NCI-H146 (cell line): ENCODE measurements at places on chromosomes 12 and 14.

DNA sequence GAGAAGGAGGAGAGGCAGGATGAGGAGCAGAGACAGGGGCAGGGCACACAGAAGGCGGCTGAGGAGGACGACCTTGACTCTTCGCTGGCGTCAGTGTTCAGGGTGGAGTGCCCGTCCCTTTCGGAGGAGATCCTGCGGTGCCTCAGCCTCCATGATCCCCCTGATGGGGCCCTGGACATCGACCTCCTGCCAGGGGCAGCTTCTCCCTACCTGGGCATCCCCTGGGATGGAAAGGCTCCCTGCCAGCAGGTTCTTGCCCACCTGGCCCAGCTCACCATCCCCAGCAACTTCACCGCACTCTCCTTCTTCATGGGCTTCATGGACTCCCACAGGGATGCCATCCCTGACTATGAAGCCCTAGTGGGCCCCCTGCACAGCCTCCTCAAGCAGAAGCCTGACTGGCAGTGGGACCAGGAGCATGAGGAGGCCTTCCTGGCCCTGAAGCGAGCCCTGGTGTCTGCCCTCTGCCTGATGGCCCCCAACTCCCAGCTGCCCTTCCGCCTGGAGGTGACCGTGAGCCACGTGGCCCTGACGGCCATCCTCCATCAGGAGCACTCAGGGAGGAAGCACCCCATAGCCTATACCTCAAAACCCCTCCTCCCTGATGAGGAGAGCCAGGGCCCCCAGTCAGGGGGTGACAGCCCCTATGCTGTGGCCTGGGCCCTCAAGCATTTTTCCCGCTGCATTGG is 14.6 kb downstream of the CBLN3 start:
- no peak for DNase-seq

DNA sequence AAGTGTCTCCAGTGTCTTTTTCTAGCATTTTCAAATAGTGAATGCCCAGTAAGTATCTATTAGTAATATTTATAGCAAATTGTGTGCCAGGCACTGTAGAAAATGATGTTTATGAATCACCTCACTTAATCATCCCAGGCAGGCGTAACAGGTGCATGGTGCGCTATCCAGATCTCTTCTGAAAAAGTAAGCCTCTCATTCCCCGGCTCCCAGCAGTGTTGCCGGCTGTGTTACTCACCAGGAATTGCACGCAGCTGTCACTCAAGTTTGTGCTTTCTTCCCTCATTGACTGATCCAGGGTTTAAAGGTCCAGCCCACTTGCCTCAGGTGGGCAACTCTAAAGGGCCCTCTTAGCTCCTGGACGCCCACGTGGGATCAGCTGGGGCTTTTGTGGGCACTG is 173.8 kb upstream of the RASSF8 start:
- DNase-seq, result no peak

- DNase-seq, result no peak
Measured at GRCh38 chr12:123089631-123090353, 61.1 kb downstream of the PITPNM2 start.

DNA sequence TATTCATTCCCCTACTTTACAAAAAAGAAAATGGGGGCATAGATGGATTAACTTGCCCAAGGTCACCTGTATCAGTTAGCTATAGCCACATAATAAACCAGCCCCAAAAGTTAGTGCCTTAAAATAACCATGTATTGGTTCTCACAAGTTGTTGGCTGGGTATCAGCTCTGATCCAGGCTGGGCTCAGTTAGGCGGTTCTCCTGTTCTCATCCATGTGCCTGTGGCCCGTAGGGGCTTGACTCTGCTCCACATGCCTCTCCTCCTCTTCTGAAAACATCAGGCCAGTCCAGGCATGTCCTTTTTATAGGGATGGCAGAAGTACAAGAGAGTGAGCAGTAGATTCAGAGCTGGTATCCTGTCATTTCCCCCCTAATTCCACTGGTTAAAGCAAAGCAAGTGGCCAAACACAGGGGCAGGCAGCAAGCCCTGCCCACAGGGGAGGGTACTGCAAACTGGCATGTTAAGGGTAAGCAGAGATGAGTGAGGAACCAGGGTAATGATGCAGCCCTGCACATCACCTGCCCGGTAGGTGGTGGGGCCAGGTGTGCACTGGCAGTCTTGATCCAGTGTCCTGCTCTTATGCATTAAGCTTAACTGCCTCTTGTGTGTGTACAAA is 47.9 kb upstream of the TUNAR start:
- no peak for DNase-seq

GRCh38 chr14:49640540-49641417 is 5.7 kb upstream of the DNAAF2 start:
- DNase-seq, result no peak

- DNase-seq, result no peak
Measured at GRCh38 chr12:114401328-114402083, 4.4 kb downstream of the TBX5 start.

GRCh38 chr14:57168138-57168679 is 100.5 kb downstream of the EXOC5 start:
- no peak for DNase-seq

DNA sequence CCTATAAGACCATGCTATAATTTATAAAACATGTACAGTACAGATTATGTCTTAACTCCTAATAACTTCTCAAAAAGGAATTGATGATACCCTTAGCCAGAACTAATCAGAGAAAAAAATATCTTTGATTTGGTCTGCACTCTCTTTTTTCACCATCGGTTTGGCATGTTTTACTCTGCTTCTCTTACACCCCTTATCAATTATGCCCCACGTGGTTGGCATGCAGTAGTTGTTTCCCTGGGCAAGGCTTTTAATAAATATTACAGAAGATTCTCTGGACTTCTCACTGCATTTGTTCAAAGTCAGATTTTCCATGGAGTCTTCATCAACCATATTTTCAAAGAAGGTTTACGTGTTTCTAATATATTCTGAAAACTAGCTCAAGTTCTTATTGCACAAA is 167.4 kb upstream of the LRIG3 start:
- no peak for DNase-seq

DNA sequence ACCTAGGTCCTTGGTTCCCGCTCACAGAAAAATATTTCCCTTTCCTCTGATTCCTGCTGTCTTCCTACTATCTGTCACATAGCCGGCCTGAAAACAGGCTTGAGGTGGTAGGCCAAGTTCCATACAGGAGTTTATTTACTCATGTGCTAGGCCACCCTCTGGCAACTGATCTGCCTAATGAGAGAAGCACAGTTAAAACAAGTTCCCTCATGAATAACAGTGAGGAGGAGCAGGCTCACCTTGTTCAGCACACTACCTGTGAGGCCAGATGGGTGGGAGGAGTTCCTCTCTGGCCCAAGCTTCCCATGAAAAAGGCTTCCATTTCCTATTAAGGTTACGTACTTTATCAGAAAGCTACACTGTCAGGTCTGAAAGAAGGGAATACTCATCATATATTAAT is 206.0 kb downstream of the MYRFL start:
- DNase-seq, result no peak

- DNase-seq, result no peak
Measured at GRCh38 chr14:102026934-102027333, 59.9 kb downstream of the HSP90AA1 start.

GRCh38 chr14:55382483-55382882 is 29.1 kb downstream of the ATG14 start:
- DNase-seq, result no peak

DNA sequence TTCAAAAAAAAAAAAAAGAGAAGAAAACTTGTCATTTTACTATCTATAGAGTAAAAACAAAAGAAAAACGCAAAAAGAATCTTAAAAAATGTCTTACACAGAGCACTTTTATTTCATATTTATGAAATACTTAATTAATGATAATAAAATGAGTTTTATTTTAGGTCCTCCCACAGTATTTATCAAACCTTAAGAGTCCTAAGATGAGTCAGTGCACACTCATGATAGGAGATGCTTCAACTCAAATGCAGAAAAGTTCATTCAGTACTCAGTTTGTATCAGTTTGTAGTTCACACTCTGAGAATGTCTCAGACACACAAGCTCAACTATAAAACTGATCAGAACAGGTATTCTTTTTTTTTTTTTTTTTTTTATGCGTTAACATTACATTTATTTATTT is 41.7 kb downstream of the TRIM9 start:
- DNase-seq, result no peak

GRCh38 chr12:15782667-15783066 is 6.5 kb downstream of the EPS8 start:
- no peak for DNase-seq

DNA sequence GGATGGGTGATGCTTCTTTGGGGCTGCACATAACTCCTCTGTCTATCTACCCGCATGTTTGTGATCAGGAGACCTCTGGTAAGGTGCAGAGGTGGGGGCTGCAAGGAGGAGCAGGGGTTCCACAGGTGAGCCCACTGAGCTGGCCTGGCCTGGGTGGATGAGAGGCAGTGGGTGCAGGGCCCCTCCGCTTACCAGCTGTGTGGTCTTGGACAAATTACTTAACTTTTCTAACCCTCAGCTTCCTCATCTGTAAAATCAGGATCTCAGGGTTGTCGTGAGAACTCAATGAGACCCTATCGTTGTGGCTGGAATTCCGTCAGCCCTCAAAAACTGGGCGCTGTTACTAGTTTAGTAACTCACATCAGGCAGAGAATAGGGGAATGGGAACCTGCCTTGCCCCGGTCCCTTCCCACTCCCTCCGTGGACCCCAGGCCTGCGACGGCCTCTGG is 7.5 kb downstream of the PTPN6 start:
- no peak for DNase-seq

GRCh38 chr12:3055026-3055703 is 22.0 kb upstream of the TSPAN9 start:
- no peak for DNase-seq

DNA sequence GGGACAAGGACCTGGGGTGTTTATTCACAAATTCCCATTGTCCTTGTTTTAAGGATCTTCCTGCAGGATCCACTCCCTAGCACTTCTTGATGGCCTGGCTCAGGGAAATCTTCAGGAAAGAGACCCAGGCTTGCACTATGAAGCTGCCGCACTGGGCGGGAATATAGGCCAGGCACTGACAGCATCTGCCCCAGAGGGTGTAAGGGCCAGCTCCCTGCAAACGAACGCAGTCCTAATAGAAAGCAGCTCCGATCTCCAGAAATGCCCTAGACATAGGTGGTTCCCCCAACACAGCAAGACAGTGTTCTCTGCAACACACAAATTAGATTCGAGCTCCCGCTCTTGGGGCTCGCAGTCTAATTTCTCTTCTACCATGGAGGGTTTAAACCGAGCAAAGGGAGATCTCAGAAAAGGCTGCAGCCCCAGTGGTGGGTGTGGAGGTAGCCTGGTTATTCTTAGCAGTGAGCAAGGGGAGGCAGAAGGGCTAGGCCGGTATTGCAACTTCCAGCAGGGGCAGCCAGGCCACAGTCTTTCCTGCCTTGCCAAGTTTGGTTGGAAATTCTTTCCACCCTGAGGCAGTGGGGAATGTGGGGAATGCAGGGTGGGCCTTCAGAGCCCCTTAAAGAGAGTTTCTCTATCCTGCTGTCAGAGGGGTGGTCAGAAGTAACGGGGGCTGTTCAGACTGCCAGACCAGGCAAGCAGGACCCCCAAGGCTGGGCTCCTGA is 16.1 kb upstream of the WSCD2 start:
- no peak for DNase-seq

GRCh38 chr12:94145191-94145983 is 3.0 kb upstream of the PLXNC1 start:
- DNase-seq, result no peak

GRCh38 chr12:31572900-31573600 is 17.9 kb downstream of the DENND5B start:
- DNase-seq, result no peak

- DNase-seq, result peak; percentile 22
Measured at GRCh38 chr14:50061664-50062437, 54.5 kb downstream of the VCPKMT start.
